Muscle of leg (tissue), 16 donors: ENCODE measurements at places on chromosomes 5 and 9. TPM values are rescaled to one million over a fixed set of nuclear protein-coding genes. Genes with fewer than 3 reads are reported as not detected.

DNA sequence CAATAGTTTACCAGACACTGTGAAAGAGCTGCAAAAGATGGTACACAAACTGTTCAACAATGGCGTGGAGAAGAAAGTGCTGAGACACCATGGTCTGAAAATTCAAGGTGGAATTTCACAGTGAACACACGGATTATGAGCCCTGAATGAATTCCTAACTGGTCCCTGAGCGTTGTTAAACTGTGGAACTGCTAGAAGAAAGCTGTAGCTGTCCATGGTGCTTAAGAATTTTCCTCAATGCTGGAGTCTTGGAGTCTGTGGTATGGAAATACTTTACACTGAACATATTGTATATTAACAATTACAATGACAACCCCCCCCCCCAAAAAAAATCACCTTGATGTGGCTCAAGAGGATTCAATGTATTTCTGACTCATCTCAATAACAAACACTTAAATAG lies 68.5 kb downstream of the SLC24A2 start:
- DNase-seq, result peak; percentile 62

- DNase-seq, result no peak
Observed at GRCh38 chr5:10351199-10351905, 2.1 kb upstream of the MARCHF6 start.

DNA sequence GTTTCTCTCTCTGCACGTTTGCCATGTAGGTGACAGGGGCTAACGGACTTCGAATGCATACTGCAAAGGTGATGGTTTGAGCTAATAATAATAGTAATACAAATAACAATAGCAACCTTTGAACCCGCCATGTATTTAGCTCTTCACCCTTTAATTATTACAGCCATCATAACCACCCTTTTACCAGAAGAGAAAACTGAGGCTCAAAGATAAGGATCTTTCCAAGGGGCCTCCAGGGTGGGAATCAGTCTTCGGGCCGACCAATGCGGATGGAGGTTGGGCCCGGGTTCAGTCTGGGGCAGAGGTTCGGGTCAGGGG lies 494 bp downstream of the CDKN2AIPNL start:
- DNase-seq, result no peak

DNA sequence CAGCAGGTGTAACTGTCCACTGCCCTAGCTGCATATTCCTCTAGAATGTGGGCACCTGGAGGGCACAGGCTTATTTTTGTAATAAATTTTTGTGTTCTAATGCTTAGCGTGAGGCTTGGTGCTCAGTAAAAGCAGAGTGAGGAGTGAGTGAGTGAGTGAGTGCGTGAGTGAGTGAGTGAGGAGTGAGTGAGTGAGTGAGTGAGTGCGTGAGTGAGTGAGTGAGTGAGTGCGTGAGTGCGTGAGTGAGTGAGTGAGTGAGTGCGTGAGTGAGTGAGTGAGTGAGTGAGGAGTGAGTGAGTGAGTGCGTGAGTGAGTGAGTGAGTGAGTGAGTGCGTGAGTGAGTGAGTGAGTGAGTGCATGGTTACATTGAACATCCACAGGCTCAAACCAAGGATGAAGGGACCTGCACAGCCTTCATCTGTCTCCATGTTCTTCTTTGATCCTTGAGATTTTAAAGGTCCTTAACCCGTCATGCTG lies 371.5 kb downstream of the MED10 start:
- DNase-seq, result no peak

- no peak for DNase-seq
Observed at GRCh38 chr9:81634915-81635516, 54.3 kb downstream of the TLE1 start.

DNA sequence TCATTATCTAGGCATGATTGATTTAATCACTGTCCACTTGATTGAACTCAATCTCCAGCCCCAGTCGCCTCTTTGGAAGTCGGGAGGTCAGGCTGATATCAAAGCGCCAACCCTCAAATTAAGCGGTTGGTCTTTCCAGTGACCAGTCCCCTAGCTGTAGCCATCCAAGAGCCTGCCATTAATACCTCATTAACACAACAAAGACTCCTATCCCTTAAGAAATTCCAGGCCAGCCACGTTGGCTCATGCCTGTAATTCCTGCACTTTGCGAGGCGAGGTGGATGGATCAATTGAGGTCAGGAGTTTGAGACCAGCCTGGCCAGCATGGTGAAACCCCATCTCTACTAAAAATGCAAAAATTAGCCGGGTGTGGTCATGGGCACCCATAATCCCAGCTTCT lies 27.4 kb upstream of the GCNT1 start:
- no peak for DNase-seq

- no peak for DNase-seq
Observed at GRCh38 chr9:132994410-132995120, 16.1 kb downstream of the GFI1B start.

- no peak for DNase-seq
Observed at GRCh38 chr5:160457252-160457651, 35.6 kb downstream of the PTTG1 start.

DNA sequence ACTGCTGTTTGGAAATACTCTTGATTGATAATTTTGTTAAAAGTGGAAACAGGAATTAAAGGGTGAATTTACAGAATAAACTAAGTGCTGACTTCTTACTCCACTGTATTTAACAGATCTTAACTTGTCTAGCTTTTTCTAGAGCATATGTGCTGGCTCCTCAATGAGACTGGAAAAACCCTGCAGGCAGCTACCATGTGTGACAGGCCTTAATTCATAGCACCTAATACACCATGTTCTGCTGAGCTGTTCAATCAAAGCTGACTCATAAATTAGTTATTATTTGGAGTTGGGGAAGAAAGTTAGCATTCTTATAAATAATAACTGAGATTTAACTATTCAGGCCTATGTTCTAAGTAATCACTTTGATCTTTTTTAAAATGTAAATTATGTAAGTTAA lies 29.4 kb downstream of the CTNNAL1 start:
- no peak for DNase-seq

DNA sequence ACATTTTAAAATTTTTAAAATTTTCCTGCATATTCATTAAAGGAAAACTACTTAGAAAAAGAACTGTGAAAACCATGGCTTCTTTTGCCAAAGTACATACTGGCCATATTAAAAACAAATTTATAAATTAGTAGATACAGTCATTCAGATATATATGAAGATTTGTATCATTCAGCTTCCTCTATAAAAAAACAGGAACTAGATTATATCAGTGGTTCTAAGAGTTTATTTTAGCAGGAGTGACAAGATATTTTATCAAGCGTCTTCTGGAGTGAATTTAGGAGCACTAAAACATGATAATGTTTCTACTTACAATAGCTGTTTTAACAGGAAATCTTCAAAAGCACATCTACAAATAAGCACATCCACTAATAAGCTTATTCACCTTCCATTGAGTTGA lies 171.4 kb downstream of the RAPGEF6 start:
- DNase-seq, result no peak

DNA sequence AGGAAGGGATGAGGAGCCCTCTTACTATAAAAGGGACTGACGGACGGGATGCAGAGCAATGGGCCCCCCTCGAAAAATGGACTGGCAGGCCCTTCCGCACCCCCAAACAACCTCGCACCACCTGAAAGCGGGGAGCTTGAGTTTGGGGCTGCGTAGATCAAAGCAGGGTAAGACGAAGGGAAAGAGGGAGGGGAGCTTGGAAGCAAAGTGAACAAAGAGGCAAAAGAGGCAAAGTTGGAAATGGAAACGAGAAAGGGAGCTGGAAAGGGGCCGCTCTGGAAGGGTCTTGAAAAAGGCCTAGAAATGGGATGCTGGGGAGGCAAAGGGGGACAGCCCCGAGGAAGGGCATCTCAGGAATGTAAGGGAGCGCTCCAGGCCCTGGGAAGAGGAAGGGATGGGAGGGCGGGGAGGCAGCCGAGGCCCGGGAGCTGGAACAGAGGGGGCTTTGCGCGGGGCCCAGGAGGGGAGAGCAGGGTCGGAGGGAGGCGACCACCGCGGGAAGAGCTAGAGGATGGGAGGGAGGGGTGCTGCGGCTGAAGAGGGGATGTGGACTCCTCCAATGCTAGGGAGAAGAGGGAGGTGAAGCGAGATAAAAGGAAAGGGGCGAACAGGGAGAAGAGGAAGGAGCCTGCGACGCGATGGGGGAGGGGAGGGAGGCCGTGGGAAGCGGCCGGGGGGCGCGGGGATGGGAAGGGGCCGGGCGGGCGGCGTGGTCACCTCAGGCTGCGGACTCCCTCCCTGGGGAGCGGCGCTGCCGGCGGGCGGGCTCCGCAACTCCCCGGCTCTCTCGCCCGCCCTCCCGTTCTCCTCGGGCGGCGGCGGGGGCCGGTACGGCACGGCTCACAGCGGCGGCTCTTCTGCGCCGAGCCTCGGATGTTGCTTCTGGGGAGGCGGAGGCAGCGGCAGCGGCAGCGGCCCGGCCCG lies 577 bp downstream of the RNF145 start:
- DNase-seq, result peak; percentile 63

DNA sequence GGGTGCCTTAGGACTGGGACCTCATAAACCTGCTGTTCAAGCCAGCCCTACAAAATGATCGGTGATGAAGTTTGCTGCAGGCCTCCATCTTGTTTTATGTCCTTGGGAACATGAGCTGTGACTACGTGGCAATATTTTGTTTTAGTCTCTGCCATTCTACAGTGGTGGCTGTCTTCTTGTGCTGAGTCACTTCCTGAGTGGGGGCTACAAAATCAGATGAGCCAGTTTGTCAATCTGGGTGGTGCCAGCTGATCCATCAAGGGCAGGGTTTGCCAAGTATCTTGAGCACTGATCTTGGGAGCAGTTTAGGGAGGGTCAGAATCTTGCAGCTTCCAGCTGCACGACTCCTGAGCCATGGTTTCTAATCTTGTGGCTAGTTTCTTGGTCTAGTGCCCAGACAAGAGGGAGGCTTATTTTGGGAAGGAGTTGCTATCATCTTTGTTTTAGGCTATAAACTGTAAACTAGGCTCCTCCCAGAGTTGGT lies 94.7 kb downstream of the YTHDC2 start:
- DNase-seq, result no peak

The NIPBL gene
- 30.7 TPM for total RNA-seq

The CCNJL gene
- total RNA-seq, result 3.8 TPM

The EPB41L4B gene
- total RNA-seq, result 6.2 TPM

The MYOZ3 gene
- total RNA-seq, result 7.7 TPM
